A549 (cell line): ENCODE measurements at places on chromosomes 1 and 21.

DNA sequence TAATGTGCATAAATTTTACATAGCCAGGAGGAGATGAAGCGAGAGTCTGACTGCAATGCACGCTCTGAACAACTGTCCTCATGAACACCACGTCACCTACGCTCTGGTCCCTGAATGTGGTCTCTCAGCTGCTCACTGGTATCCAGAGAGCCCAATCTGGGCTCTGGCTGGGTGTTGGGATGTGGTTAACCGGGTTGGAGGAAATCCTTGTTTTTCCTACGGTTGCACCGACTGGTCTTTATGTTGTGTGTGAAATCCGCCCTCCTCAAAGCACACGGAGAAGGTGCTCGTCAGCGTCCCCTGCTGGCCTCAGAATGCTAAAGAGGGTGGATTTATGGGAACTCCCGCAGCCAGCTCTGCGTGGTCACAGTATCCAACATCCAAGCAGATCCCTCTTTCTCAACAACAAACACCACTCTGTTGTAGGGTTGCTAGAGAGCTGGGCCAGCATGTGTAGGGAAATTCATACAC lies 51.8 kb upstream of the FAM89A start:
- peak; percentile 44 for DNase-seq

GRCh38 chr1:7120863-7121621 lies 335.8 kb downstream of the CAMTA1 start:
- DNase-seq: no peak

- DNase-seq: no peak
Measured at GRCh38 chr1:2785631-2786328, 15.7 kb downstream of the TTC34 start.

DNA sequence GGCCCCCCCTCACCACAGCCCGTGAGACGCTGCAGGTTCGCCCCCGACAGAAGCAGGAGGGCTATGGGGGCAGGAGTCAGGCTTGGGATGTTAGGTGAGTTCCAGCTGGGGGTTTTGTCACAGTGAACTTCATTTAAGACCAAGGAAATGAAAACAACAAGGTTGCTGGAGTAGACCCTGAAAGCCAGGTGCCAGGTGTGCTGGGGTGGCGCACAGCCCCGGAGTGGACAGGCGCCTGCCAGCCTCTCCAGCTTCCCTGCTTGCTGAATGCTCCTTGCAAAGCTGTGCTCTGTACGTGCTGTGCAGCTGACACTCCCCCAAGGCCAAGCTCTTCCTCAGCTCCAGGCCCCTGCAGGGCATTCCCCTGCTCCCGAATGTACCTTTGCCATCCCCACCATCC lies 102.4 kb downstream of the PGBD5 start:
- DNase-seq: no peak

DNA sequence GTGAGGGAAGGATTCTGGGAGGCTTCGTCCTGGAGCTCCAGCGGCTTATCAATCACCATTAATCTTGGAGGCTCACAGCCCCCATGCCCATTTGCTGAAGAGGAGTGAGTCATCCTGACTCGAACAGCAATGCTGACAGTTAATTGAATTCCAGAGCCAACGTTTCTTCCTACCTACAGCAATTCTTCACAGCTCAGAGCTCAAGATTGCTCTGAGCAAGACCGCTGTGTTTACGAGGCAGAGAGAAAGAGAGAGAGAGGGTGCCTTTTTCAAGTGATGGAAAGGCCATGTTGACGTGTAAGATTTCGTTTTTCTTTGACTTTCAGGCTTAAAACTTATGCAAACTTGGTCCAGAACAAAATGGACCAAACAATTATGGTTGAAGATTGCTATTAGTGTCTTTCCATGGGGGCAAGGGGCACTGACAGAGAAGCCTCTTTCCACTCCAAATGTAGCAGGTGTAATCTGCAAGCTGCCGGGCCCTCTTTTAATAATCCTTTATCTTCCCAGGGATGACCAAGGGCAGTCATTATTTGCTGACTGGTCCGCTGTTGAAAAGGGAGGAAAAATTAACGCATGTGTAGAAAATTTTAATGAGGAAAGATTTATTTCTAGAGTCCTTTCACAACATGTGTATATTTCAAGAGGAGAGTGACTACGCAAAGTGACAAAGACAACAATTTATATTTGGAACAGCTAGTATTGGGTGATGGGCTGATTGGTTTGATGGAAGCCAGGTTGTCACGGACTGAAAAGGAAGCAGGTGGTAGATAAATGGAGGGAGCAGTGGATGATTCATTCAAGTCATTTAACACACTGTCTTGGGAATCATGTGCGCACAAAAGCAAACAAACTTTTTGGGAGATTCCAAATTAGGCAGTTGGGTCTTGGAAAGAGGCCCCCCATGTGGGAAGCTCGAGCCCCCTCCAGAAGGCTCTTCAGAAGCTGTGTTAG lies 136.1 kb upstream of the IRF2BP2 start:
- DNase-seq: no peak

- no peak for DNase-seq
Measured at GRCh38 chr1:221029981-221030649, 150.9 kb downstream of the HLX start.

DNA sequence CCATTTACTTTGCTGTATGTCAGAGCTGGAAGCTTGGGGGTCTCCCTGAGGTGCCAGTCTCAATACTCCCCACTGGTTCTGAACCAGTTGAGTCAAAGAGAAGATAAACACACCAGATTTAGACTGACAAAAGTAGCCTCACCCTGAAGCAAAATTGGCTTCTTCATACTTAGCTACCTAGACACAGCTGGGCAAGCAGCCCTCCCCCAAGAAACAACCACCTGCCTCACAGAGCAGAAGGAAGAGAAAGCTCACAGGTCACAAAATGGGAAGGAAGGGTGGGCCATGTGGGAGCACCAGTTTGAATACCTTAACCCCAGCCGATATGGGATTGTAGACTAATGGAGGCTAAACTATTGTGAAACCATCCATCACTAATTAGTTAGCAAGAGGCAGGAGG lies 24.6 kb upstream of the MYSM1 start:
- DNase-seq: no peak

DNA sequence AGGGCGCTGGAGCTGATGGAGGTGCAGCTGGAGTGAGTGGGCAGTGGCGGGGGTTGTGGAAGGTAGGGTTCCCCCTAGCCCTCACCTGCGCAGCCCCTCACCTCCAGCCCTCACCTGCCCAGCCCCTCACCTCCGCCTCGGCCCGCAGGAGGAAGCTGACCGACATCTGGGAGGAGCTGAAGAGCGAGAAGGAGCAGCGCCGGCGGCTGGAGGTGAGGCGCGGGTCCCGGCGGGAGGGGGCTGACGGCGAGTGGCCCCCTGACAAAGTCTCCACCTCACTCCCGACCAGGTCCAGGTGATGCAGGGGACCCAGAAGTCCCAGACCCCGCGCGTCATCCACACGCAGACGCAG lies 2.7 kb downstream of the EVA1B start:
- no peak for DNase-seq

DNA sequence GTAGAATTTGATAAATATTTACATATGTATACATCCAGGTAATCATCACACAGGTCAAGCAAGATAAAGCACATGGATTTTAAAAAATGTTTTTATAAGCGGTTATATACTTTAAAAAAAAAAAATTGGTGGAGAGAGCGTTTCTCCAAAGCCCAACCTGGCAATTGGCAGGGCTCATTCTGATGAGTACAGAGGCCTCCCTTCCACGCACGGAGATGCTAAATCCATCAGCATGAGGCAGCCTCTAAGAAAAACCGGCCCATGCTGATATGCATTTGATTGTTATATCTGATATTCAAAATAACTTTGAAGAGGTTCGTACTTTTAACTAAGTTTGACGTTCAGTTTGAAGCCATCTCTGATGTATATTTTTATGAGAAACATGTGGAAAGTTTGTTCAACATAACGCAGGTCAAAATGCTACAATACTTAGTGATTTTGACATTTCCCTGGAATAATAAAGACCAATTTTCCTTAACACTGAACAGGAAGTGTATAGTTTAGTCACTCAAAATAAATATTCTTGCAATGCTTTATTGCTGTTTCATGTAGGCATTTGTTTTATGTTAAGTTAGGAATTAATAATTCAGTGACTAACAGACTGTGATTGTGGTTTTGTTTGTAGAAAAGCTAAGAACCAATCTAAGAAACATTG lies 151.7 kb downstream of the NR5A2 start:
- DNase-seq: no peak

- no peak for DNase-seq
Measured at GRCh38 chr21:44601596-44602462, 1.4 kb downstream of the KRTAP10-7 start.

GRCh38 chr1:28506907-28507246 lies 1.0 kb downstream of the RCC1 start:
- no peak for DNase-seq

DNA sequence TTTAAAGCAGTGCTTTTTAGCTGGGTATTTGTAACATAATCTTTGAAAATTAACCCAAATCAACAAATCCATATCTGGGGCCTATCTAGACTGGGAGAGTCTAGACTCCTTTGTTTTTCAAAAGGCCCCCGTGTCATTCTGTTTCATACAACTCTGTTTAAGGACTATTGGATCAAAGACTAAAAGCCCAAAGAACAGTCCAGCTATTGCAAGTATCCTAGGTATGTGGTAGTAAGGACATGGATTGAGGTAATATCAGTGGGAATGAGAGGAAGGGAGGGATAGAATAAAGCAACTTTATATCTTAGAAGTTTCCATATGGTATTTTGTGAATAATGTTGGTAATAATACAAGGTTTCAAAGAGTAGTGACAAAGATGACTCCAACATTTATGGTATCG lies 18.2 kb downstream of the KIF1B start:
- no peak for DNase-seq

DNA sequence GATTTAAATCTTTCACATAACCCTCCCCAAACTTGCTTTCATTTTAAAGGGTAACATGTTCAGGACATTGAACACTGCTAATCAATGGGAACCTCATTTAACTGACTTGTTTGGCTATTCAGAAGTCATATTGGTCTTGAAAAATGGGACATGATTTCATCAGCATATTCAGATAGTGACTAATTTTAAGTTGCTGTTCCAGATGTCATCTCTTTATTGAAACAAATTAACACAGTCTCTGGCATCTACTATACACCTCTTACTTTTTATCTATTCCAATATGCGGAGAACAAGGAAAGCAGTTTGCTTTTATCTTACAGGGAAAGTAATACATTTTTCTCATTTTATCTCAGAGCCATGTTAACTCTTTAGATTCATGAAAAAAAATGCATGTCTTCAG lies 310.1 kb downstream of the S1PR1 start:
- DNase-seq: no peak

DNA sequence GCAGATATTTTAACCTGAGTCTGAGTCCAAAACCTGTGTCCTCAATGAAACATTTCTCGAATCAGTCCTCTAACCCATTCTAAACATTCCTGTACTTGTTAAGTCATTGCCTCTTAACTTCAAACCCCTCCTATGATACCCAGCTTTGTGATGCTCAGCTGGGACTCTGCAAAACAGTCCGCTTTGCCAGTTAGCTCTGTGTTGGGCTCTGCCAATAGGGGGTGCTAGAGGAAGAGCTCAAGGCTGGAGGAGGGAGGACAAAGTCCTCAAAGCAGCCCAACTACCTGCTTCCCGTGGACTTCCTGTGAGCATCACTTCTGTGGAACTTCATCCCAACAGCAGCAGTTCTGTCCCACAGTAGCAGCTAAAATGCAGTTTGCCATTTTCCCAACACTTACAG lies 38.1 kb upstream of the SYT14 start:
- DNase-seq: peak; percentile 31

GRCh38 chr1:66685265-66685664 lies 67.0 kb upstream of the DYNLT5 start:
- DNase-seq: no peak

GRCh38 chr21:28150778-28151177 lies 841.9 kb downstream of the LTN1 start:
- DNase-seq: no peak

DNA sequence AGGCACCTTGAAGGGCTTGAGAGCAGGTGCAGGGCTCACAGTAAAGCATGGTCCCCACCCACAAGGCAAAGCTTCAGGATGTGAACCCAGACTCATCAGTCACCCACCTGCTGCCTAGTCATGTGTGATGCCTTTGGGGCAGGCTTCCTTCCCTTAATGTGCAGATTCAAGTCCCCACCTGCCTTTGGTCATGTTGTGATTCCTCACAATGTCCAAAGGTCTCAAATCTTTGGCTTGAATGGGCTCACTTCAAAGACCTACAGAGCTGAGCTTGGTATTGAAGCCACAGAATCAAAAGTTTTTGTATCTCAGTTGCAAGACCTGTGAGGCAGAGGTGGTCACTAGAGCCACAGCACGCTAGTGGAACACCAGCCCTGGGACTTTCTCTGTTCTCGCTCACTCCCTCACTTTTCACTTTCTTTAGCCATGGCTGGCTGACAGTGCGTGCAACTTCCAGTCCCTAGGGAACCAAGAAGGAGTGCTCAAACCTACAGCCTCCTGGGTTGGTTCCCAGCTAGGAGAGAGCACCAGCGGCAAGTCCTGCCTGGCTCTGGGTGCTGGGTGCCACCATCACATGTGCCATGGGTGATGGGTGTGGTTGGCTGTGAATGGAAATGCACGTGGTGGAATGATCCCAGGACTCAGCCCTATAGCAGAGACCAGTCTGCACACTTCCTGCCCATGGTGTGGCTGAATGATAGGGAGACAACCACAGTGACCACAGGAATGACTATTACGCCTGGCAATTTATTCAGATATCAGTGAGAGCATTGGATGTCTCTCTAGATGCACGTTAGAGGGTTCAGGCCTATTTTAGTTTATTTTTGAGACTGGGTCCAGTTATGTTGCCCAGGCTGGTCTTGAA lies 26.4 kb upstream of the CLIC6 start:
- DNase-seq: no peak

- DNase-seq: no peak
Measured at GRCh38 chr1:8456308-8456912, 138.5 kb downstream of the SLC45A1 start.

GRCh38 chr1:154837034-154837671 lies 32.9 kb downstream of the KCNN3 start:
- no peak for DNase-seq

DNA sequence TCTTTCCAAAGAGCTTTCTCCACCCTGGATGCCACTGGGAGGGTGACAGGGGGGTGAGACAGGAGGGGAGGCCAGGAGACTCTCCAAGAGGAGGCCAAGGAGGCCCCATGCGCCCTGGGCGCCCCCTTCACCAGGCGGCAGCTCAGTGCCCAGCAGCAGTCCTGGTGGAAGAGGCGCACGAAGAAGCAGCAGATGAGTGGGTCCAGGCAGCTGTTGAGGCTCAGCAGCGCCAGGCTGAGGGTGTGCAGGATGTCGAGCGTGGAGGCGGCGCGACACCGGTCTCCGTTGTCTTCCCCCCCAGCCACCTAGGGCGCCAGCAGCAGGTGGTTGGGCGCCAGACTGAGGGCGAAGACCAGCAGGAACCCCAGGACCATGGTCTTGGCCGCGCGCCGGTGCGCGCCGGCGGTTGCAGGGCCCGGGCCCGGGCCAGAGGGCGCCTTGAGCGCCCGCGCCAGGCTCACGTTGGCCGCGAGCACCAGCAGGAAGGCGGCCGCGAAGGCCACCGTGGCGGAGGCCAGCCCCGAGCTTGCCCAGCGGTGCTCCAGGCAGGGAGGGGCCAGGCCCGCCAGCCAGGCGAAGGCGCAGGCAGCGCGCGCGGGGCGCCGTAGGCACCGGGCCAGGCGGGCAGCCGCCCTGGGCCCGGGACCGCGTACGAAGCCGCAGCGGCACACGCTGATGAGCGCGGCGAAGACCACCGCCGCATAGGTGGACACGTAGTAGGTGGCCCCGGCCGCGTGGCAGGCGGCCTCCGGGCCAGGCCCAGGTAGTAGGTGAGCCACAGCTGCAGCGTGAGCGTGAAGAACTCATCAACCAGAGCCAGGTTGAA lies 8.6 kb downstream of the TMEM35B start:
- DNase-seq: no peak

- DNase-seq: no peak
Measured at GRCh38 chr1:64537942-64538341, 68.0 kb downstream of the CACHD1 start.
